Cortex of kidney (tissue), 1 donor: ENCODE measurements at places on chromosomes 7 and 10.

GRCh38 chr7:150787321-150788281, 12.6 kb downstream of the TMEM176B start:
- no peak for DNase-seq

DNA sequence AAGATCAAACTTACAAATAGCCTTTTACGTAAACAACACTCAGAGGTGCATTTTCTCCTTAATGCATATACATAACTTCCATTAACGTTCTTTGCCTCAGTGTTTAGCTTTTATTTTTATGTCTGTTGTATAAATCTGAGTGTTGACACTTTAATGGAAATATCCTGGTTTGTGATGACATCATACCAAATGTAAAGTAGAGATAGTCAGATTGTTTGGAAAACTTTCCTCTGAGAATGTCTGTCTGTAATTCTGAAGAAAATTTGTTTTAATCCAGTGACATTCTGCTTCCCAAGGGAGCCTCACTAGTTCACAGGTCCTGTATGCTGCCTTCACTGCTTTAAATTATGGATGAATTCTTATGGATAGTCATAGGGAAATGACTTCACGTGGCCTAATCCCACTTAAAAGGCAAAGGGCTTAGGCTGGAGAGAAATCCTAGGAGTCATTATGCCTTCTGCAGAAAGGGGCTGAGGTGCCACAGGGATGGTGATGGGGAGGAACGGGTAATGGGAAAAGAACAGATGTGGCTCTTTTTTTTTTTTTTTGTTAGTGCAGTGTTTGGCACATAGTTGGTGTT, 93.2 kb downstream of the DNAJB9 start:
- DNase-seq: no peak

DNA sequence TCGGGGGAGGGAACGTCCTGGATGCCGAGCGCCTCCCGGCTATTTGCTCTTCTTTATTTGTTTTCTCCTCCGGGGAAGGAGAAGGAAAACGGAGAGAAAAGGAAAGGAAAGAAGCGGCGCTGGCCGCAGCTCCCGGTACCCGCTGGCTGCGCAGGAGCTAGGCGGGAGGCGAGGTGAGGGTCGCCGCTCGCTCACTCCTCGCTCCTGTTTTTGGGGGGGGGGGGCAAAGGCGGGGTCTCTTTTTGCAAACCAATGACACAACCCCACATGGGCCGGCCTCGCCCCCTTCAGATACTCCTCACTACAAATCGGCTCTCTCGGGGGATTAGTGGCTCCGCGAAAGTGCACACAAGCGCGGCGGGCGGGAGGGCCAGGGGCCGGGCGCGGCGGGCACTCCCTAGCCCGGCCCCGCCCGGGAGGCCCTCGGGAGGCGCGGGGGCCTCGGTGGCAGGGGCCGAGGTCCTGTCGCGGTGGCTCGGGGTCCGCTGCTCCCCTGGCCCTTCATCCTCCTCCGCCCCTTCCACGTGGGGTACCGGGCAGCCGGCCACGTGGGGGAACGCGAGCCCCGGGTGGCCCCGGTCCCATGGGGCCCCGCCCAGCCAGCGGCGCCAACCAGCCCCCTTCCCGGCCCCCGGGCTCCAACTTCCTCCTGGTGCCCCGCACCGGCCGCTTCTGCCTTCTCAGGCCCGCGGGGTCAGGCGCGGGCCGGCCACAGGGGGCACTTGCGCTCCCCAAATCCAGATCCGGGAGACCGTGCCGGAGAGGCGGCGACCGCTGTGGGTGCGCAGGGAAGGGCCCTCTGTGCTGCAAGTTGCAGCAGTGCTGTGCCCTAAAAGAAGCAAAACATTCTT, 718 bp upstream of the CTBP2 start:
- no peak for DNase-seq

GRCh38 chr7:123608991-123609882, 7.6 kb downstream of the ASB15 start:
- DNase-seq: no peak

DNA sequence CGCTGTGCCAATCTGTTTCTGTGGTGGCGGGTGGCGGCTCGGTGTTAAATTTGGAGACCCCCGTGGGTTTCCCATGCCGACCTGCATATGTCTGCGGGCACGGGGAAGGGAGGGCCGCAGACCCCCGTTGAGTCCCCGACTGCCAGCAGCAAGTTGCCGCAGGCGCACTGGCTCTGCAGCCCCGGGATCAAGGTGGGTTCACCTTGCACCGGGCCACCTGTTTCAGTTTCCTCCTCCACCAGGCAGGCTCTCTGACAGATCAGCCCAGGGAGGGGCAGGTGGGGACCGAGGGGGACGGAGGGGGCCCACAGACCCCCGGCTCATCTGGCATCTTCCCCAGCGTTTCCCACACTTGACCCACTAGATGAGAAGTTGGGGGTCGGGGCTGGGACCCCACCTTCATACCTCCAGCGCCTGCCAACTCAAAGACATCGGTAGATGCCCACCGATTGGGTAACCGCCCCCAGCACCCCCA, 95.9 kb downstream of the CUX1 start:
- DNase-seq: no peak

GRCh38 chr10:88507404-88507803, 75.7 kb downstream of the RNLS start:
- no peak for DNase-seq

GRCh38 chr7:1307828-1308227, 75.2 kb downstream of the UNCX start:
- DNase-seq: no peak

GRCh38 chr10:103576862-103577261, 83.4 kb downstream of the NEURL1 start:
- no peak for DNase-seq

GRCh38 chr7:1762238-1762945, 92.3 kb downstream of the ELFN1 start:
- no peak for DNase-seq

GRCh38 chr10:86597306-86597705, 57.0 kb upstream of the OPN4 start:
- no peak for DNase-seq

- DNase-seq: no peak
Measured at GRCh38 chr10:12972146-12972545, 29.4 kb downstream of the CCDC3 start.

DNA sequence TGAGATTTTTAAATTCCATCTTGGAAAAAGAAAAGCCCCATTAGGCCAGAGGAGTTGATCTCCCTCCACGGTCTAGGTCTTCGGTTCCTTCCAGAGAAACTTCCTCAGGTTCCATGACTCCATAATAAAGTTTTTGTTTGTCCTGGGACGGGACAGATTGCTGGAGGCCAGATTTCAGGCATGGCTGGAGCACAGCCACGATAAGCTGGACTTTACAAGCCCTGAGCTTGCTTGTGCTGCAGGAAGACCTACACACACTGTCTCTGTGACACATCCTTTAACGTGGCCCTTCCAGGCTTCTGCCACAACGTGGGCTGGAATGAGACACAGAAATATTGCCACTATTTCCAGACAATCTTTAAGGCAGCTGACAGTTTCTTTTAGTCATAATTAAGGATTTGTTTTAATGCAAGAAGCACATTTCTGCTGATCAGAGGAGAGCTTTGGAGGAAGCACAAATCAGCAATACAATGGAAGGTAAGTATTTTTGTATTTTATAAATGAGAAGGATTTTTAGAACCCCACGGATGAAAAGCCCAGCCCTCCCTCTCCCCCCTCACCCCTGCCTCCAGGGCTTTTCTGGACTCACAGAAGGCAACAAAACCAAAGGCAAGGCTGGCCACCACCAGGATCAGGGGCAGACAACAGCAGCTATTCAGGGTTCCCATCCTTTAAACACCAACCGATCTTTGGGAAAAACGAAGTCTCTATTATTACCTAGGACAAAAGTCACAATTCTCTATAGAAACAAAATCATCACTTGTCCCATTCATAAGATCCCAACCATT, 6.5 kb downstream of the CTBP2 start:
- DNase-seq: no peak

- no peak for DNase-seq
Measured at GRCh38 chr7:29598613-29599012, 35.0 kb downstream of the PRR15 start.

GRCh38 chr10:3364768-3365480, 192.3 kb upstream of the PITRM1 start:
- DNase-seq: no peak

- DNase-seq: no peak
Measured at GRCh38 chr10:797179-797578, 107.7 kb upstream of the DIP2C start.

- no peak for DNase-seq
Measured at GRCh38 chr10:86311190-86311589, 55.4 kb downstream of the GRID1 start.

- DNase-seq: no peak
Measured at GRCh38 chr10:93756118-93756517, 1.6 kb upstream of the LGI1 start.

GRCh38 chr7:24715171-24715570, 42.1 kb downstream of the GSDME start:
- DNase-seq: no peak

- DNase-seq: no peak
Measured at GRCh38 chr7:117383483-117384189, 43.7 kb downstream of the ASZ1 start.
